ENCODE measurements at places on chromosomes 3 and 15. TPM values are rescaled to one million over a fixed set of nuclear protein-coding genes. Genes with fewer than 3 reads are reported as not detected.

Gene ACAD9
- polyA plus RNA-seq = 19.8 TPM

Gene CEP97
- 4.5 TPM for polyA plus RNA-seq

Gene COL7A1
- polyA plus RNA-seq = not detected

Gene C3orf85
- not detected for polyA plus RNA-seq

Gene KBTBD13
- polyA plus RNA-seq = not detected

Gene ZNF710
- polyA plus RNA-seq = 2.6 TPM

Gene CCR2
- polyA plus RNA-seq = 59.7 TPM

Gene SLC6A11
- polyA plus RNA-seq = not detected

Gene ZNF654
- 11.6 TPM for polyA plus RNA-seq

Gene GPR62
- not detected for polyA plus RNA-seq

Gene FAM107A
- polyA plus RNA-seq = not detected

Gene NOX5
- not detected for polyA plus RNA-seq

Gene TM4SF18
- not detected for polyA plus RNA-seq

Gene VEPH1
- polyA plus RNA-seq = not detected

DNA sequence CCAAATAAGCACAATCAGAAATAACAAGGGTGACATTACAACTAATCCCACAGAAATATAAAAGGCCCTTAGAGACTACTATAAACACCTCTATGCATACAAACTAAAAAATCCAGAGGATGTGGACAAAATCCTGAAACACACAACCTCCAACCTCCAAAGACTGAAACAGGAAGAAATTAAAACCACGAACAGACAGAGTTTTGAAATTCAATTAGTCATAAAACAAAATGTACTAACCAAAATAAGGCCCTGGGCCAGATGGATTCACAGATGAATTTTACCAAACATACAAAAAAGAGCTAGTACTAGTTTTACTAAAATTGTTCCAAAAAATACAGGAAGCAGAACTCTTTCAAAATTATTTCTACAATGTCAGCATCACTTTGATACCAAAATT is 1043.6 kb downstream of the DIPK2A start:
- no peak for DNase-seq

GRCh38 chr3:31095255-31095654 is 200.8 kb upstream of the GADL1 start:
- no peak for DNase-seq

DNA sequence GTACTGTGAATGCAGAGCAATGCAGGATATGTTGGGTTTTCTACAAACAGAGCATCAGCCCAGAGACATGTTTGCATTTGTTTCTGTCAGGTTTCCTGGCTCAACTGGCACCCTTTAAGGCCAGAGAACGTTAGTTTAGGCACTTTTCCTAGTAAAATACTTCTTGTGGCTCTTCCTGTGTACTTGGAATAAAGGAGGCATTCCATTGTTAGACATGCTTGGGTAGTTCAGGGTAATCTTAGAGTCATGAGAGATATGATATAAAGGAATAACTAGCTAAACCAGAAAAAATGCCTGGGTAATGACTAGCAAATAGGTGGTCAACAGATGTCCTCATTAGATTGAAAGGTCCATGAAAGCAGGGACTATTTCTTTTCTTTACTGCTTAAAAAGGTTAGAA is 60.4 kb upstream of the RBM5 start:
- no peak for DNase-seq

DNA sequence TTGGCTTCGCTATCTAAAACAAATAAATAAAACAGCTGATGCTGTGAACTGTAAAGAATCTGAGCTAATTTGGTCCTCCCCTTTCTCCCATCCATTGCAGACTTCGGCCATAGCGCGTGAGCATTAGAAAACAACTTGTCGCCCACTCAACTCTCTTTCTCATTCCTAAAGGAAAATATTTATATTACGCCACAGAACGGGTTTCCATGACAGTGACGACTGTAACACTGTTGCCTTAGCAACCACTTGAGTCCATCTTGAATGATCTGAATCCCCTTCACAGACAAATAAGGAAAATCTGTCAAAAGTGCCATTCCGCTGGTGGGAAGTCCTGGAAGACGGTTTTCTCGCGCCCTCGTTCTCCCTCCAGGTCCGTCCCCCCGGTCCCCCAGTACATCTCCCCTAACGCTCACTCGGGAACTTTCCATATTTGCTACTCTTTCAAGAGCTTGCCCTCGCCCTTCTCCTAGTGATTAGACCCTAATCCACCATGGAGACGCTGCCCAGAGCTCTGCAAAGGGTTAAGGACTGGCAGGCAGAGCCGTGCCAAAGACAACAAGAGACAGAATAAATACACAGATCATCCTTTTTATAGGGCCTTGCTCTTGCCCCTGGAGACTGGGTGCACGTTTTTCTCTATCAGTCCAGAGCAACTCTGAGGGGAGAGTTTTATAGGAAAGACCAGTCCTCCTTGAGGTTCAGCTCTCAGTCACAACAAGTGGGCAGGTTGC is 50.5 kb downstream of the CRYGS start:
- no peak for DNase-seq

GRCh38 chr3:47634996-47635395 is 56.3 kb upstream of the CSPG5 start:
- DNase-seq = no peak

DNA sequence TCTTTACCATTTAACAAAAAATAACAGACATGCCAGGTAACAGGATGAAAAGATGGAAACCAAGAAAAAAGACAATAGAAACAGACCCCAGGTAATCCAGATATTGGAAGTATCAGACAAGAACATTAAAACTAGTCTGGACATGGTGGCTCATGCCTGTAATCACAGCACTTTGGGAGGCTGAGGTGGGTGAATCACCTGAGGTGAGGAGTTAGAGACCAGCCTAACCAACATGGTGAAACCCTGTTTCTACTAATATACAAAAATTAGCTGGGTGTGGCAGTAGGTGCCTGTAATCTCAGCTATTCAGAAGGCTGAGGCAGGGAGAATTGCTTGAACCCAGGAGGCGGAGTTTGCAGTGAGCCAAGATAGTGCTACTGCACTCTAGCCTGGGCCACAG is 40.6 kb downstream of the ACAD9 start:
- DNase-seq = no peak

DNA sequence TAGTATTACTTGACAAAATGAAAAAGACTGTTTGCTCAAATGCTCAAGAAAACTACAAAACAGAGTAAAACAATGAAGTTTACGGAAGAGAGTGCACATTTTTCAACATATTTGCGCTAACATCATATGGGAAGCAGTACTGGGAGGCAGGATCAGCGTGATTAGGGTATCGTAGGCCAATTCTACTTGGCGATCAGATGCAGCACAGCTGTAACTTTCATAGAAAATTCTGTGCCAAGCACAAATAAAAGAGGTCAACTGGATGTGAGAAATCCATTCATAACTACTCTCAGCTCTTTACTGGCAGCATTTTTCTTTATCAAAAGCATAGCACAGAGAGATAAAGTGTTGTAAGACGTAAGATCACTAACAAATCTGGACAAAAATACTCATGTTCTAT is 1196.3 kb upstream of the GBE1 start:
- DNase-seq = no peak

DNA sequence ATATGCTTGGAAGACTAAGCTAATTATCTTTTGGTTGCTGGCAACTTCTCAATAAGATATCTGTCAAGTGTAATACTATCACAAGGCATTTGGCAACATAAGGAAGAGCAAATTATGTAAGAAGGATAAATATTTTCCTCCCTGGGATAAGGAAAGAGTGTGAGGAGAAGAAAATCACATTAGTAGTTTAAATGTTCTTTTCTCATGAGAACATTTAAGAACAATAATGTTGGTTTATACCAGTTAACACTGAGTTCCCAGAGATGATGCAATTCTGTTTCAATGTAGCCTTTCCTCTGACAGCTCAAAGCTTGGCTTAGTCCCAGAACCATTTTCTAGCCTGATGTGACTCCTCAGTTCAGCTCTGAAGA is 66.1 kb upstream of the NPHP3 start:
- DNase-seq = no peak

DNA sequence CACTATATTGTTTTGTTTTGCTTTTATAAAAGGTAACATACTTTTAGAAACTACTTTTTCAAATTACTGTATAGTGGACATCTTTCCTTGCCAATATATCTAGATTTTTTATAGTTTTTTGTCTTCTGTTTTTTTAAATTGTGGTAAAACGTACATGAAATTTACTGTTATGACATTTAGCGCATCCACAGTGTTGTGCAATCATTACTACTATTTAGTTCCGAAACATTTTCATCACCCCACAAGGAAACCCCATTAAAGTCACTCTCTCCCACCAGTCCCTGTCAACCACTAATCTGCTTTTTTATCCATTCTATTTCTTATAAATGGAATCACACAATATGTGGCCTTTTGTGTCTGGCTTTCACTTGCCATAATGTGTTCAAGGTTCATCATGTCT is 54.8 kb downstream of the TMEM266 start:
- no peak for DNase-seq

DNA sequence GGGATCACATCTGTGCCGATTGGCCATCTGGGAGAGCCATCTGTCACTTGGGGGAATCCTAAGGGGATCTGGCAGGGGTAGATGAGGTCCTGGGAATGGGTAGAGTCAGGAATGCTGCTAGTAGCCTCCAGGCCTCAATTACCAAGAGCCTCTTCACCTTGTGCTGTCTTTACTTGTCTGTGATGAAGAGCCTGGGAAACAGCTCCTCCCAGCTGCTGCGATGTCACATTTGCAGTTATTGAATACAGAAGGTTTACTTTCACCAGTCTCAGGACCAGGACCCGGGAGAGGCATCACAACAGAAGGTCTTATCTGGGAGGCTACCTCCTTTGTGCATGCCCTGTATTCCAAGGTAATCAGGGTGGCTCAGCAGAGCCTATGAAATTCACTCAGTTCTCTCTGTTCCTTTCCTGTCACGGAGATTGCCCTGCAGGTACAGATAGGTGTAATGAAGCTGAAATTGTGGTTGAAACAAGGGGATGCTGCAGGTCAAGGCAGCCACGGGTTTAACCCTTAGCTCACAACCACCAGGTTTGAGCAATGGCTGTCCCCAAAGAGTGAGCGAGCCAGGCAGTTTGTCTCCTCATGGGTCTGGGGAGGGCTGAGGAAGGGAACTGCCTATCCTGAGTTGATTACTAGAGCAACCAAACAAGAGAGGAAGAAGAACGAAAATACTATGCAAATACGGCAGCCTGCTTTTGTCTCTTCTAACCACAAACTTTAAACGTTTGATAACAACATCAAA is 298.9 kb upstream of the RORA start:
- DNase-seq = no peak

GRCh38 chr15:29135702-29136646 is 133.6 kb downstream of the NSMCE3 start:
- no peak for DNase-seq

- DNase-seq = no peak
Observed at GRCh38 chr15:38642689-38643270, 78.2 kb upstream of the RASGRP1 start.

DNA sequence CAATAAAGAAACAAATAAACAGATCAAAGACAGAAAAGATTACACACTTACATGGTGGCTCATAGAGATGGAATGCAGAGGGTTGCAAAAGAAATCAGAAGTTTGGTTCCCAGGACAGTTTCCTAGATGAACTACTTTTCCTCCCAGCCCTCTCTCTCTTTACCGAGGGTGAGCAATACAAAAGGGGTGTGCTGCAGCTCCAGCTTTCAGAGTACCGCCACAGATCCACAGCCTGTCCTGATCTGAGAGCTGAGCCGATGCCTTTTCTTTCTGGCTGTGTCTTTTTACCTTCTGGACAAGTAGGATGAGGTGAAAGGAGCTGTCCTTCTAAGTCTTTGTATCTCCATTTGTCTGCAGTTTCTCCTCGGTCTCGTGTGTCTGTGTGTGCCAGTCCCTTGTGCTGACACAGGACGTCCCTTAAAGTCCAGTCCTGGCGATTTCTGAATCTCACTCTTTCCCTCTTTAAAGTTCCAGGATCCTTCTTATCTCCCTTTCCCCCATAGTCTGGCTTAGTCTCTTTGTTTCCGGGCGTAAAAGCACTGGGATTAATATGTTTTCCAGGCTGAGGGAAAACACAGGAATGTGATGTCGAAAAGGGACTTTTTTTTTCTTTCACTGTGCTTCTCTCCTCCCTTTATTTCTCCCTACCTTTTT is 540 bp downstream of the CCDC80 start:
- no peak for DNase-seq

- no peak for DNase-seq
Observed at GRCh38 chr15:37099319-37100108, 835 bp downstream of the MEIS2 start.

DNA sequence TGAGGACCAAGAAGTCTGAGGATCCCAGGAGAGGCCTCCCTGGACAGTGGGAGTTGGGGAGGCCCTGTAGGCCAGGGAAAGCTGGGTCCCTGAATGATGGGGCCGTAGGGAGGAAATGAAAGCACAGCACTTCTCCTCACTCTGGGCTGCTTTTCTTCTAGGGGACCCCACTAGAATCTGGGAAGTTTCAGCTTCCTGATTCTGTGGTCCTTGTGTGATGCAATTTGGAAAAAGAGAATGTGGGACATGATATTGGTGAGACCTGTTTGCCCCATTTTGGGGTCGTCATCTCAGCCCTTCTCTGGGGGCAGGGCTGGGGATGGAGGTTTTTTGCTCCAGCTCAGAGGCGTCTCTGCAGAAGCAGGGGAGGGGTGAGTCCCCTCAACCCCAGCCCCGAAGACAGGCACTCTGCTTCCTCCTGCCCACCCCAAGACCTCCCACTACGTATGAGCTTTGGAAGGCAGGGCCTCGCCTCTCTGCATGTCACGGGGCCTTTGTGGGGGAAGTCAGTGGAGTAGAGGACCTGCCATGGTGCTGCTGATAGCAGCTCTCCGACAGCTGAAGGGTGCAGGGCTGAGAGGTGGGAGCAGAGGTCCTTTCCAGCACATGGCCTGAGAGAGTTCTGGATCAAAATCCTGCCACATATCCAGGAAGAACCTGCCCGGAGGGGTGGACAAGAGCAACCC is 1.5 kb upstream of the SNX22 start:
- DNase-seq = no peak

GRCh38 chr3:163745204-163745603 is 1333.1 kb downstream of the SI start:
- DNase-seq = no peak

DNA sequence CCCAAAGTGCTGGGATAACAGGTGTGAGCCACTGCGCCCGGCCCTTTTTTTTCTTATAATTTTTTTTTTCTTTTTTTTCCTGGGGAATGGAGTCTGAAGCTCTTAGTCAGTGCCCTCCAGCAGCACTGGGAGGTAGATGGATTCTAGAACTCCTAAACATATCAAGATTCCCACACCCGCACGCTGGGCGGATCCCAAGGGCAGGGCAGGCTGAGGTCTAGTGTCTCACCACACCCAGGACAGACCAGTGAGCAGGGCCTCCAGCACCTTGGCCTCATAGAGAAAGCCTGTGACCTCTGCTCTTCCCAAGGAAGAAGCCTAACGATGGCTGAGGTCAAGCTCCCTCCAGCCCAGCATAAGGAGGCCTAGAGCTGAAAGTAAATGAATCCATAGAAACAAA is 153.7 kb upstream of the MEF2A start:
- DNase-seq = no peak

DNA sequence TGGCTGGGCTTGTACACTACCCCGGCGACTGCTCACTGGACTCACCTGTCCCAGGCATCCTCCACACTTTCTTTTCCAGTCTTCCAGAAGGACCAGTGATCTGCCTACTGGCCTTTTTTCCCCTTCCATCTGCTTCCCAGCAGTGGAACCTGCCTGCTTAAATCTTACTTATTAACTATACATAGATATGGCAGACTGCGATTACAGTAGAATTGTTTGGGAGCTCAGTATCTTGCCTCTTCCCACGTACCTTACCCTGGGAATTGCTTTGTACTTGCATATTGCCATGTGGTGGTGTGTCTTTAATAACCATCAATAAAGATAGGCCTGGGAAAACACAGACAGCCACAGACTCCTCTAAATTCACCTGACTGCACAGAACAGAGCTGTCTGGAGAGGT is 11.8 kb upstream of the HES1 start:
- DNase-seq = no peak

Data from CD8-positive, alpha-beta memory T cell (primary cell).